NCI-H526 treated with DMSO at 0.1 percent for 48 hours (cell line): ENCODE measurements at places on chromosomes 4 and X.

GRCh38 chr4:2823671-2824328, 19.8 kb upstream of the ADD1 start:
- DNase-seq, result no peak

DNA sequence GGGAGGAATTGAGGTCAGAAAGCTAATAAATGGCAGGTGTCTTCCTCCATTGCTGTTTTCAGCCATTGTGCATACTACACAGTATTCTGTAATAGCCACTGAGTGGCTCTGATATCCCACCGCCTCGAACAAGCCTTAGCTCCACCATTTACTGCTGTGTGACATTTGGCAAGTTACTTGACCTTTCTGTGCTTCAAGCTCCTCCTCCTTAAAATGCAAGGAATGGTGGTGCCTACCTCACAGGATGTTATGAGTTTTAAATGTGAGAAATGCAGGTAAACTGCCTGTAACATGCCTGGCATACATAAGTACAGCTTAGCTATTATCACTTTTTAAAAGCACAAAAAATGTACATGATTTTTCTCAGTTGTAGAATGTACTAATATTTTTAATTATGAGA, 421.0 kb downstream of the MAPK10 start:
- no peak for DNase-seq

DNA sequence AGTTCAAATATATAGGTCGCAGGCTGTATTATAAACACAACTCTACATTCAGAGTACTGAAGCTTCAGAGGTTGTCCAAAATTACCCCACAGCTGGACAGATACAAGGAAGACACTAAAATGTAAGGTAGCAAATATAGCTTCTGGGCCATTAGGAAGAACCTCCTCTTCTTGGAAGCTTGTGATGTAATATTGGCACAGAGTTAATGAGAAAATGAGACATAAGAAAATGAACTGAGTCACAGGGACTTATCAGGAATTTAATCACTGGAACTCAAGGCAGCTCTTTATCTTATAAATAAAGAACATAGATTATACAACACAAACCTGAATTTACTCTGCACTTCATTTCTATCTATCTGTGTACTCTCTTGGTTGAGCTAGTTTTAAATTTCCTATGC, 344.7 kb downstream of the PCDH10 start:
- DNase-seq, result peak; percentile 95

- DNase-seq, result no peak
Observed at GRCh38 chrX:18888281-18888680, 95.6 kb downstream of the PHKA2 start.

DNA sequence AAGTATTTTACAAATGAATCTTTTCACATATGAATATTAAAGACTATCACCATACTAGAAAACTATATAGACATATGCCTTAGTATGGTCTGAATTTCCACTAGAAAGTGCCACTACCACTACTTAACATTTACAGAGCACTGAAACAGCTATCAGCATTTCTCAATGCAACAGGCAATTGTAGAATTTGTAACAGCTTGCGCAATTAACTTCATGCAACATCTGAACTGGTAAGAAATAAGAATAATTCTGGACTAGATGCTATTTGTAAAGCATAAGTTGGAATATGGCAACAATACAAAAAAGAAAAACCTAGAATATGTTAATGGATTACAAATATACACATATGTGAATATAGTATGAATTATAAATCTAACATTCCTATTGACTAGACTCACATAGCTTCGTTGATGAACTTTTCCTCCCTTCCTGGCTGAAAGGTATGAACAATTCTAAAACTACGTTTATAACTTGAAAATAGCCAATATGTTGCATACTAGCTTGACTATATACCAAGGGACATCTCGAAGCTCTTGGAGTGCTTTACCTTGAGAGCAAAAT, 82.0 kb downstream of the ATP8A1 start:
- no peak for DNase-seq

DNA sequence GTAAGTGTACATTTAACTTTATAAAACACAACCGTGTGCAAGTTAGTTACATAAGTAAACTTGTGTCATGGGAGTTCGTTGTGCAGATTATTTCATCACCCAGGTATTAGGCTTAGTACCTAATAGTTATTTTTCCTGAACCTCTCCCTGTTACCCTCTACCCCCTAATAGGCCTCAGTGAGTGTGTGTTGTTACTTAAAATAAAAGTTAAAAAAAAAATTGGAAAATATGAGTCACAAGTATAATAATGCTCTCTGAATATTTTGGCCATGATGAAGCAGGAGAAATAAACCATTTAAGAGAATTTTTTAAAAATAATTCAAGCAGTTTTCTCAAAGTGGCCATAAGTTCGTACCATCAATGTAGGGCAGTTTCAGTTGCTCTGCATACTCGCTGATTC, 105.1 kb upstream of the GRID2 start:
- DNase-seq, result no peak

DNA sequence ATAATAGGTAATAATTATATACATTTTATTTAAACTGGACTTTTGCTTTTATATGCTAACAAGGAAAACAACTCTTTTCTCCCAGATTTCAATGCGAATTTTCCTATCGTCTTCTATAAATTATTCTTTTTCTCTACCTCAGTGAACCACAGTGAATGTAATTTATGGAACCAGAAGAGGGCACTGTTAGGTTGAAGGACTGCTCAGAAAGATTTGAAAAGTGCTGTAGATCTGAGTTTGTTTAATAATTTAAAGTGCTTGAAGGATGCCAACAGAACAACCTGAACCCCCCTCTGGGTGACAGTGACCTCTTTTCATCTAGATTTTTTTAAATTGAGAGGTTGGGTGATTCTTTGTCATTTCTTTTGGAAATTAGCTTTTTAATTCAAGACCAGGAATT, 54.9 kb downstream of the PHOX2B start:
- DNase-seq, result peak; percentile 6

DNA sequence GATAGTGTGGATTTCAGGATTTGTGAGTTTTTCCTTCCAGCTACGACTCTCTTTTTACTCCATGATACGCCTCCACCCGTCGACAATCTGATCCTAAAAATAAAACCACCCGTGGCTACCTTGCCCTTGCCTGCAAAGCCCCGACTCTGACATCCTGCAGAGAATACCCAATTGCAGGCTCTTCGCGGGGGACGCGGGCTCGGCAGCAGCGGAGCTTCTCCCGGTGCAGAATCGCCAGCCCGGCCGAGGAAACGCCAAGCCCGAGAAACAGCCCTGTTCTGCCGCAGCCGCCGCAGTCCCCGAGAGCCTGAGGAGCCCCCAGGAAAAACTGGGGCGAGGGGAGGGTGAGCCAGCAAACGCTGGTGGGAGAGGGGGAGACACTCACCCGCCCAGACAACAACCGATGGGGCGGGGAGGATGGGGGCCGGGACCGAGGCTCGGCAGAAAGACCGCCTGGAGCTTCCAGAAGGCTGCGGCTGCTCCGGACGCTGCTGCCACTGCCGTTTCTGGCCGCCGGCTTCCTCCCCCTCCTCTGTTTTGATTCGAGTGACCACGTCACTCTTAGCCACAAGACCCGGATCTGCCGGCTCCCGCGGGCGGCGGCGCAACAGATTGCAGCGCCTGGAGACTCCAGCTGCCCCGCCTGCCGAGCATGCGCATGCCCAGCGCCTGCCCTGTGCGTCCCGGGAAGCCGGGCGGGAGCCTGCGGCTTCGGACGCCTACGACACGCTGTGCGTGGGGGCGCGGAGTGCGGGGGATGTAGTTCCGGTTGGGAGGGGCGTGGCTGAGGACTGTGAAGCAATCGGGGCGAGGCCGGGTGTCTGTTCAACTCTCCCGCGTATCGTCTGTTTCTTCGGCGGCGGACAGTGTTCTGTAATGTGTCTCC, at the start of gene SMIM14:
Gene SMIM14, minus strand, starts transcription at position 512 of the 886 bp plus-strand sequence. CDS start 33,720 bp downstream, outside the sequence.
- DNase-seq, result peak; percentile 92

DNA sequence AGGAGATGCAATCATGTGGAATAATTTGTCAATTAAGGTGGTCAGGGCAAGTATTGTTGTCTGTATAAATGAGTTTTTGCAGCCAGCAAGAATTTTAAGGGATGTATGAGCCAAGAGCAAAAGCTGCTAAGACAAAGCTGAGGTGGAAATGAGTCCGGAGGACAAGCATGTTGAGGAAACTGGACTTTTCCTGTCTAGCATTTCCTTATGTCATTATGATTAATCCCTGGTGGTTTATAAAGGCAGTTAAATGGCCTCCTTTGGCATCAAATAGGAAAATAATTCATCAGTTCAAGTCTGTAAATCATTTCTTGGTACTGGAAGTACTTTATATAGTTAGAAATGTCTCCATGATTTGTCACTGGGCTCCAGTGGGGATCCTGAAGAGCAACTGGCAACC, 61.6 kb upstream of the TEX13A start:
- DNase-seq, result no peak

- no peak for DNase-seq
Observed at GRCh38 chrX:71626576-71626975, 8.3 kb upstream of the CXCR3 start.

GRCh38 chrX:153634236-153634635, 12.8 kb upstream of the DUSP9 start:
- DNase-seq, result no peak
